ENCODE measurements at places on chromosomes 16 and 17.

DNA sequence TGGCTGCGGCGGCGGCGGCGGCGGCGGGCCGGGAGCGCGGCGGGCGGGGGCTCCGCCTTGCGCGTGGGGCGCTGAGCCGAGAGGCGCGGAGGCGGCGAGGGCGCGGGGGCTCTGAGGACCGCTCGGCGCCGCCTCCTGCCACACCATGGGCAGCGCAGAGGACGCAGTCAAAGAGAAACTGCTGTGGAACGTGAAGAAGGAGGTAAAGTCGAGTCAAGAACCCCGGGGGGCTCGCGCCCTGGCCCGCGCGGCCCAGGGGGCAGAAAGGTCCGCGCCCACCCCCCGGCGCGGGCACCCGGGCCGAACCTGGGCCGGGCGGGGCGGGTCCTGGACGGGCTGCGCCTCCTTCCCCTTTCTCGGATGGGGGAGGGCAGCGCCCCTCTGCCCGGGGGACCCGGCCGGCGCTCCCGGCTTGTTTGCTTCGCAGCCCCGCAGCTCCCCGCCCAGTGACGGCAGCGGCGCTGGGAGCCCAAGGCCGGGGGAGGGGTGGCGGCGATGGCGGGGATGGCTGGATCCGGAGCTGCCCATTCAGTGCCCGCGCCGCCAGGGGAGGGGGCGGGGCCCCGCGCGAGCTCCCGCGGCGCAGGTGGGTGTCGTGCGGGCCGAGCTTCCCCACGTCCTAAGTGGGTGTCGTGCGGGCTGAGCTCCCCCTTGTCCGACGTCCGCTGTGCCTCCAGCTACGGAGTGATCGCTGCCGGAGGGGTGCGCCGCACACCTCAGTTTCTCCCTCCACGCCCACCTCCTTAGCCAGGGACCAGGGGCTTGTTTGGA lies 428 bp downstream of the SGSM2 start:
- DNase-seq = peak; percentile 62

- peak; percentile 77 for DNase-seq
These were observed 75.9 kb upstream of the TNRC6C start for GRCh38 chr17:77882481-77883212.

DNA sequence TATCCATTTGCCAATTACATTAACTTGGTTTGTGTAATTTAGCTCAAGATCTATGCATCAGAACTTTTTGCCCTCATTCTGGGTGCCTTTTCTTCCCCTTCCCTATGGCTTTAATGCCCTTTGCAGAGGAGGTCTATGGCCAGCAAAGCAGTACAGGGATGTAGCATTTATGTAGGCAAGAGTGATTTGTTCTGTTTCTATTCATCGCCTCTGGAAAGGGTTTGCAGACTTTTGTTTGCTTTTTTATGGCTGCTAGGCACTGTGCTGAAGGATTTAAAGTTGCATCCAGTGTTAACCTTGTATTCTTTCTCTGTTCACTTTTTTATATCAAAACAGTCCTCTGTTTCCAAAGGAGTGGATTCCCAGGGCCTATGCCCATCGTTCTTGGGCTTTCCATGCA lies 78.0 kb downstream of the ANKFN1 start:
- DNase-seq = no peak

- peak; percentile 55 for DNase-seq
These were observed 28.3 kb downstream of the TTC19 start for GRCh38 chr17:16027708-16028584.

- no peak for DNase-seq
These were observed 215.4 kb downstream of the SOX9 start for GRCh38 chr17:72336026-72336803.

GRCh38 chr17:32494621-32495358 lies 8.0 kb downstream of the CDK5R1 start:
- DNase-seq = no peak

DNA sequence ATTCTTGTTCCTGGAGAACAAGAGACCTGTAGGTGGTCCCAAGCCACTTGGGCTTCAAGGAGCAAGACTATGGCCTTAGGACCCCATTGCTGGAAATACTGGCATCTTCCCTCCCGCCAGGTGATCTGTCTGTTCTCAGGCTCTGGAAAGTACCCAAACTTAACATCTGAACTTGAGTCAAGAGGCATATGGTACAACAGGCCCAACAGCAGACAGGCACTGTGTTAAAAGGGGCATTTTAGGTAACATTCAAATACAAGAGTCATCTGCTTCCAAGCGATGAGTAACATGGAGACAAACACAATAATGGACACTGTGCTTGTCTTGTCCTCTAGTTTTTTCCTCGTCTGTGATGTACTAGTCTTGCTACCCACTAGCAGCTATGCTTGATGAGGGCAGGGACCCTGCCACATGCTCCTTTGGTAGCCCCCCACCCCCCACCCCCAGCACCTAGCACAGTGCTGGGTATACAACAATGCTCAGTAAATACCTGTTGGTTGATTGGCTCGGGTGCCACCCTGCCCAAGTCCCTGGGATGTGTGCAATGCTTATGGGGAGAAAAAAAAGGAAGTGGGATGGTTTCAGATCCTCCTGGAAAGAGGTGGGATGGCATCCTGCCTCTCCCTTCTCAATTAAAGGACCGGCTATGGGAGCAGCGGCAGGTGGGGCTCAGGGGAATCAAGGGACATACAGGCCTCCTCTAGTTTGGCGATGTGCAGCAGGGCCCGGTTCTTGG lies 19.4 kb downstream of the CSF3 start:
- no peak for DNase-seq

GRCh38 chr16:31352376-31353115 lies 2.4 kb upstream of the ITGAX start:
- DNase-seq = no peak

DNA sequence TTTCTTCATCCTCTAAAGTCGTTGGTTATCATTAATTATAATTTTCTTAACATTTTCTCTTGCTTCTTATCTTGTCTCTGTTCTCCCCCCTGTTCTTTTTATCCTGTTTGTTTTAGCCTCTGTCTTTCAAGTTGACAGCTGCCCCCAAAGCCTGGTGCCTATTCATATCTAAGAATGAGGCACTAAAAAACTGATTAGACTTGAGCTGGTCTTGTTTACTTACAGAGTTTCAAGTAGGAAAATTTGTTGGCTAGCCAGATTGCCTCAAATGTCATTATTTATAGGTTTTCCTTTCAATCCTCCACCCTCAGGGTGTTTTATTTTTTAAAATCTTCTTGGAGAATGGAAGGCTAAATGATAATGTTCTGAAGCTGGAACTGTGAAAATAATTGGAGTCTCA lies 236.0 kb downstream of the UTP18 start:
- no peak for DNase-seq

GRCh38 chr16:46709469-46710005 lies 20.1 kb downstream of the ORC6 start:
- DNase-seq = no peak

GRCh38 chr16:12651765-12652512 lies 151.7 kb downstream of the CPPED1 start:
- no peak for DNase-seq

GRCh38 chr17:57329380-57330214 lies 73.3 kb downstream of the MSI2 start:
- DNase-seq = no peak

DNA sequence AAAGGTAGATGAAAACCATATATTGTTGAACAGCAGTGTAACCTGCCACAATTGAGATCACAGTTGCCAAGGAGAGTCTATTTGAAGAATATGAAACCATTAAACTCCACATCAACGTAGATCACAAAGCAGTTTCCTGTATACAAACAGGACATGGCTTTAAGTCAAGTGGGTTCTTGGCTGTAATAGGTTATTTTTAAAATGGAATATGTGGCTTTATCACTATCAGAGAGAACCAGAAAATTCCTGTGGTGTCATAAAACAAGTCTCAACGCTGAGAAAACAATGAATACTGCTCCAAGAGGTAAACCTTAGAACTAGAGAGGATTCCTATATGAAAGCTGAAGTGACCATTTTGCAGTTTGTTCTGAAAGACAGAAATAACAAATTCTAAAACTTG lies 999.7 kb downstream of the CDH11 start:
- DNase-seq = no peak

- DNase-seq = peak; percentile 73
These were observed 15.1 kb downstream of the FAM117A start for GRCh38 chr17:49748791-49749190.

DNA sequence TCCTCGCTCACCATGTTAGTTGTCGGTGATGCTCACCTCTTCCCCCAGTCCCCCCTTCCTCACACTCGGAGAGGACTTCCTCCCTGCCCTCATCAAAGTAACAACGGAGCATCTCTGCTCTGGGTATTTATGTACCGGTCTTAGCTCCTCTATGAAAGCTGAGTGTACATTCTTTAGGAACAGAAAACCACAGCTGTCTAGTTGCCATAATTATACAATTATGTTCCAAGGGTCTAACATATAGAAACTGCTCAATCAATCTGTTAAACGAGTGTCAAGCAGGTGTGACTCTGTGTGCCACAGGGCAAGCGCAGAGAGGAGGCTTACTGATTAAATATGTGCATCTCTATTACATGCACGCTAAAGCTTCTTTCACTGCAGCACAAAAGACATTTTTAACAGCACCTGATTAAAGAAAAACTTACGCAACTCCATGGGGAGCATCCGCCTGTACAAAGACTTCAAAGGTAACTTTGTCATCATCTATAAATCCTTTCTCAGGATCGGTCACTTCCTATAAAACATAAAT lies 37.8 kb downstream of the LITAFD start:
- peak; percentile 19 for DNase-seq

- no peak for DNase-seq
These were observed 110.4 kb downstream of the MAP2K6 start for GRCh38 chr17:69524854-69525253.

GRCh38 chr17:17913695-17914332 lies 58.4 kb downstream of the TOM1L2 start:
- DNase-seq = peak; percentile 65

- DNase-seq = peak; percentile 30
These were observed 5.2 kb downstream of the PECAM1 start for GRCh38 chr17:64385187-64386083.

DNA sequence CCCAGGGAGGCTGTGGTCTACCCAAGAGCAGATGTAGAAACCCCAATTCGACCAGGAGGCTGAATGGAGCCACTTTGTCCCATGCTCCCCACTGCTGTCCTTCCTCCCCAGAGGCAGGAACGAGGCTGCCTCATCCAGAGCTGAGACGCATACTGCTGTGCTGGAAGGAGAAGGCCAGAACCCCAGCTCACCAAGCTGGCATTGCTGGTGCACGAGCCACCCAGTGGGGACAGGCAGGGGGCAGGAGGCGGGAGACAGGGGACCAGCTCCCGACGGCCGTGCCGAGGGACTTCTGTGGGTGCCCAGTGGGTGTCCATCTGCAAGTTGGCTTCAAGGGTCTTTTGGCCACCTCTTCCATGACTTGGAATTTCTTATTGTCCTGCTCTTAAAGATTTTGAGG lies 66.6 kb downstream of the NTN1 start:
- DNase-seq = no peak

GRCh38 chr17:77869665-77870132 lies 88.8 kb upstream of the TNRC6C start:
- DNase-seq = peak; percentile 41

DNA sequence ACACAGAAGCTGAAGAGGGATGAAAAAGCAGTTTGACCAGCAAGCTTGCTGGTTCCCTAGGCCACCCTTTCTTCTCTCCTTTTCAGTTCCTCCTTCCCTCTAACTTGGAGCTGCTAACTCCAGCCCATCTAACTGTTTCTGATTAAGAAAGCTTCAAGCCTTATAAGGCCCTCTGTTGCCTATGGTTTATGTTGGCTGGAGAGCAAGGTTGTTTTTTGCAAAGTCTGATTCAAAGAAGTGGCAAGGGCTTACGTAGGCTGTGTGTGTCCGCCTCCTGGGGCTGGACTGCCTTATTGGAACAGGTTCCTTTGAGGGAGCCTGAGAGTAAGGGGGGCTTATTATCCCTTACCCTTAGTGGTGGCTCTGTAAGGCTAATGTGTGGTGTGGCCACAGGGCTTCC lies 7.1 kb downstream of the AKAP1 start:
- DNase-seq = no peak

GRCh38 chr16:30457743-30458560 lies 12.3 kb upstream of the SEPHS2 start:
- no peak for DNase-seq

DNA sequence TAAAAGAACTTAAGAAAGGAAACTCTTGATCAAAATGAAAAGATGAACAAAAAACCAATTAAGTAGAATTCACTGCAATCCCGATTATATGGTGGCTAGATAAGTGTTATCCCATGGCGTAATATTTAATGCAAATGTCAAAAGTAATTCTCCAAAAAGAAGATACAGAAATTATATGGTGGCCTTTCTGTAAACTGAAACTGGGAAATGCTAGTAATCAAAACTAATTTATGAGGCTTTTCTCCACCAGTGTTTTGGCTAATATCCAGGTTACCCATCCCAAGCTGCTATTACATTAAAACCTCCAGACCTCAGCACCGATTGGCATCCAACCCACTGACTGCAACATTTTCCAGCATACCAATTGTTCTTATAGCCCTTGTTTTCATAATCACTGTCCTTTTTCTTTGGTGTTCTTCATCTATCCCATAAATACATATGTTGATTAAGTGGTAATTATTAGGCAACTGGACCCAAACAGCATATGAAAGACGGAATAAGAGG lies 77.2 kb upstream of the TNRC6A start:
- DNase-seq = no peak

GRCh38 chr16:69701866-69702265 lies 24.5 kb downstream of the NQO1 start:
- no peak for DNase-seq

- no peak for DNase-seq
These were observed 56.0 kb upstream of the DOC2B start for GRCh38 chr17:237406-237955.

DNA sequence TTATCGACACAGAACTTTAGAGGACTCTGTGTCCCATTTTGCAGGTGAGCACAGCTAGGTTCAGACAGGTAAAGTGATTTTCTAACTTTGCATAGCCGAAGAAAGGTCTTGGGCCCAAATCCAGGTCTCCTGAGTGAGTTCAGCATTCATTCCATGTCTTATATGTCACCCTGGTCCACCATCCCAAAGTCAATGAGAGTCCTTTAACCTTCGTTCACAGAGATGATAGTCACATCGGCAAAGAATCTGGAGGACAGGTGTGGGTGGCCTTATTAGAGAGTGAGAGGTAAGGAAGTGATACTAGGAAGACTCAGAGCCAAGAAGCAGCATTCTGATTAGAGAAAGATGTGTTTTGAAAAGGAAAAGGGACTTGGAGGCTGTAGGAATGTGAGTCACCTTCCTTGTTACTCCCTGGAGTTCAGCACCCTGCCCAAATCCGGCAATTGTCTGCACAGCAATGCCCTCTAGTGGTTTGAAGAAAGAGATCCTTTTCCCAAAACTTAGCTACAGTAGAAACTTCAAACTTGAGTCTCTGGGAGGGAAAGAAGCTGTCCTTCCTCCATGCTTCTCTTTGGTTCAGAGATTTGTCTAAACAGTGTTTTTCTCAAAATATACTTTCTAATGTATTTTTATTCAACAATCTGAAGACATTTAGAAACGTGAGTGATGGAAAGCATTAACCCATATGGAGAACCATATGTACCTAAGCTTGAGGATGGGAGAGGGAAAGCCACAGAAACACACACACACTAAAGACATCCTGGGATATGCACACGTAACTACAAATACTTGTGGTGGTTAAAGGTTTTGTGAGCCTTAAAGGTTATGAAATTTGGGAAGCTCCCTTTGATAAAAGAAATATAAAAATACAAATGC lies 96.4 kb upstream of the SHISA6 start:
- DNase-seq = no peak

GRCh38 chr17:77729587-77729986 lies 228.9 kb upstream of the TNRC6C start:
- no peak for DNase-seq

All from CD4-positive, alpha-beta T cell treated with Interleukin-6 for 4 hours (primary cell).